ENCODE measurements at places on chromosomes 16 and 17.

- DNase-seq: peak; percentile 81
These were observed 42.1 kb downstream of the TBC1D16 start for GRCh38 chr17:79993390-79994227.

- no peak for DNase-seq
These were observed 119.5 kb downstream of the CDYL2 start for GRCh38 chr16:80684906-80685305.

DNA sequence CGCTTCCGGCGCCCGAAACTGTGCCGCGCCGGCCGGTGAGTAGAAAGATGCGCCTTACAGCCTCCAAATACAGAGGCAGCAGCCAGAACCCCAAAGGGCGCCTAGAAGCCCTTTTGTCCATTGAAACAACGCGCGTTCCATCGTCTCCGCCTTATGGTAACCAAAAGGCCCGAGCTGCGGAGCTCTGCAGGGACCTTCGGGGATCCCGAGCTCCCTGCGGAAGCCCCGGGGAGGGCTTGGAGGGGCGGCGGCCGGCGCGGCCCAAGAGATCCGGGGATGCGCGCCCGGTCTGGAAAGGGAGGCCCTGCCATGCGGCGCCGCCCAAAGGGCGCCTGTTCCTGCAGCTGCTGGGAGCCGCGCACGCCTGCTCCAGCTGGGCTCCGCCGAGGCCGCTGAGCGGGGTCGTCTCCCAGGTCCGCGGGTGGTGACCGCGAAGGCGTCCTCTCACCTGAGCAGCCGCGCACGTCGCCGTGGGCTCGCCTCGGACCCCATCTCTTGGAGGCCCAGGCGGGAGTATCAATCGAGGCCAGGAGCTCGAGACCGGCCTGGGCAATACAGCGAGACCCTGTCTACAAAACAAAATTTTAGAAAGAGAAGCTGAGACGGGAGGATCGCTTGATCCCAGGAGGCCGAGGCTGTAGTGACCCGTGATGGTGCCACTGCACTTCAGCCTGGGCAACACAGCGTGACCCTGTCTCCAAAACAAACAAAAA is 742 bp upstream of the FBXO31 start:
- no peak for DNase-seq

DNA sequence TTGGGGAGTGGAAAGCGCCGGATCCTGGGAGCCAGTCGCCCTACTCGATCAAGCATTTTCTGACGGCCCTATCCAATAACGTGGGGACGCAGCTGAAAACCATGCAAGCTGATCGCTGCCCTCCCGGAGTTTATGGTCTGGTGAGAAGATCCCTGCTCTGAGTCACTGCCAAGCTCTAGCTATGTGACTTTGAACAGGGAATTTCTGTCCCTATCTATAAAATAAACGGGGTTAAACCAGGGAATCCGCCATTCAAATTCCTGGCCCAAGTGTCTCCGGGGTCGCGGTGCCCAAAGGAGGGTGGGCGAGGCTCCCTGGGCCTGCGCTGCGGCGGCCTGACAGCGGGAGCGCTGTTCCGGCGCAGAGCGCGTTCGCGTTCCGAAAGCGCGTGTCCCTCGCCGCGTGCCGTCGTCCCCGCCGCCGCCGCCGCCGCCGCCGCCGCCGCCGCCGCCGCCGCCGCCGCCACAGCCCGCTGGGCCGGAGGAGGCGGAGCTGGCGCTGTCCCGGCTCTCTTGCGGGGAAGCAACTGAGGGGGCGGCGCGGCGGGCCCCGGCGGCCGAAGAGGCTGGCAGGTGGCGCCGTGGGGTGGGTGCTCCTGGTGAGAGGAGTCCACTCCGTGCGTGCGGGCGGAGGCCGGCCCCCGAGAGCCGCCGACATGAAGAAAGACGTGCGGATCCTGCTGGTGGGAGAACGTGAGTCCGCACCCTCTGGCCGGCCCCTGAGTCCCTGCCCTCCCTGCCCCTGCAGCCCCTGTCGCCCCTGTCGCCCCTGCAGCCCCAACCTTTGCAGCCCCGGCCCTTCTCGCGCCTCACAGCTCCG is at the start of gene RHOT1:
Gene RHOT1, plus strand, starts transcription at position 465 of the 819 bp plus-strand sequence. Its CDS starts 191 bp downstream, at position 656.
- DNase-seq: peak; percentile 85

- DNase-seq: no peak
These were observed 664.5 kb upstream of the SALL1 start for GRCh38 chr16:51815523-51815922.

DNA sequence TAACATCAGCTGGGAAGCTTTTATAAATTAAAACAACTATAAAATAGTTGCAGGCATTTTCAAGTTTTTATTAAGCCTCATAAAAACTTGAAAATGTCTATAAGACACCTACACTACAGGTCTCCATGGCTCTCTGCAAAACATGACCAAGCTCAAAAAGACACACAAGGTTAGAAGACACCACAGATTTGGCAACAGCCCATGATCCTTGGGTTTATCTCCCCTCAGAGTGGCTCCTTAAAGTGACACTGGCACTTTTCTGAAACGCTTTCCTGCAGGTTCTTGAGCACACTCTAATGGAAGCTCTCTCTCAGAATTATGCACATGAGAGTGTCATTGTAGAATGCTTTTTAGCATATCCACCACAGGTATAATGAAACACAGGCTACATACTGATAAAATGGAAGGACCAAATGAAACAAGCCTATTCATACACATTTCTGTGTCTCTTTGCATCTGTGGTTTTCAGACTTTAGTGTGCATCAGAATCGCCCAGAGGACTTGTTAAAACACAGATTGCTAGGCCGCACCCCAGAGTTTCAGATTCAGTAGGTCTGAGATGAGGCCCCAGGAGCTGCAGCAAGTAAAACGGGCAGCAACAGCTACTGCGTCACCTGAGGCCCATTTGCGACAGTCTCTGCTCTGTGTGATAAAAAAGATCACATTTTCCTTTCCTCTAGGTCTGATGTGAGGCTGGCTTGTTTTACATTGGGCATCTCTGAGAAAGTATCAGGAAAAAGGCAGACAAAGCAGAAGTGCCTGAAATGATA is 75.0 kb upstream of the WSB1 start:
- no peak for DNase-seq

DNA sequence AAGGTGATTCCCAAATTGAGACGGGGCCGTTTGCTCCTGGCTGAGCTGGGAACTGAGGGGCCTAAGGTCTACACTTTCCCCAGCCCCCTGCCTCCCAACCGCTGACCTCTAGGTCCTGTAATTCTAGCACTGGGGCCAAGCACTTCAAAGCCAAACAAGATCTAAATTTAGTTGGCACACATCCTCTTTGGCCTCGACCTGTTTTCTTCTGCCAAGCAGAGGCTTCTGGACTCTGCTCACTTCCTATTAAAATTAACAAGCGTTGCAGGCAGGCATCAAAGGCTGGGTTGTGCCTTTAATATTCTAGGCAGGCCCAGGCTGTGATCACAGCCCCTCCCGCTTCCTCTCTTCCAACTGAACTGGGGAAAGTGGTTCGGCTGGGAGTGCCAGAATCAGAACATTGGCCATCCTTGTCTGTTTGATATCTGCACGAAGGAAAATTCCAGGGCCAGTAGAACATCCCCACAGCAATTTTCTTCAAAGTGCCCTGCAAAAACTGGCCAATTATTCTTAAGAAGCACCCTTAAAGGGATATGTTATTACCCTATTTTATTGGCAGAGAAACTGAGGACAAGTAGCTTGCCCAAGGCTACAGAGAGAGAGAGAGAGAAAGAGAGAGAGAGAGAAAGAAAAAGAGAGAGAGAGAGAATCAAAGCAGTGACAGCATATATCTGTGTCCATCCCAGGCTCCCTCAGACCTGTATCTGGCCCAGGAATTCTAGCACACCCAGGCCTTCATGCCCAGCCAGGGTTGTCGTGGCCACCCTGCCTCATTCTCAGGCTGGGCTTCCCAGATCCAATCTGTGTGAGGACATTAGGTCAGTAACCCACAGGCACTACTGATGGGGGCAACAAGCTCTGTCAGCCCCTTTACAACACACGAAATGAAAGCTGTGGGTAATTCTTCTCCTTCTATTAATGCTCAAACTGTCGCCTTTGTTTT is 12.8 kb upstream of the MT4 start:
- peak; percentile 42 for DNase-seq

DNA sequence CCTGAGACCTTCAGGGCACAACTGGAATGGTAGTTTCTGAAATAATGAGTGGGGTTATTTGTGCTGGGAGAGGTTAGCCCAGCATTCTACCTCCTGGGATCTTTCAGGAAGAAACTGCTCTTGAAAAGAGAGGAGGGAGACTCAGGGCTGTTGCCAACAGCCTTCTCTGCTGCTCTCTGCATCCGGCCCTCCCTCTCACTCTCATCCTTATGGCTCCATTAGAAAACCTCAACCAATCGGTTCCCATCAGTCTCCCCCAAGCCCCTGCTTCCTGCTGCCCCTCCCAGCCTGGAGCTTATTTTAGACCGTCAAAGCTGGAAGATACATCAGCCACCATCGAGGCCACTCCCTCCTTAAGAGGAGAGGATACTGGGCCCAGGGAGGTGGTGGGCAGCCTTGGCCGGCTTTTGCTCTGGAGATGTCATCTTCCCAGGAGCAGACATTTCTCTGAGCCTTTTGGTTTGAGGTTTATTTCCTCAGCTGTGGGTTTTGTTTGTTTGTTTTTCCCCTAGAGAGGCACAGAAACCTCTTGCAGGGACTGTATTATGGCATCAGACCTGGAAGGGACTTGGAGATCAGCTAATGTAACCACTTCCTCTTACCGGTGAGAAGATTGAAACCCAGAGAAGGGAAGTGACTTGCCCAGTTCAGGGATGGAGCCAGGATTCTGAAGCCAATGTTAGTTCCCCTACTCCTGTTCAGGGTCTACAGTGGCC is 2.7 kb downstream of the MPRIP start:
- DNase-seq: no peak

DNA sequence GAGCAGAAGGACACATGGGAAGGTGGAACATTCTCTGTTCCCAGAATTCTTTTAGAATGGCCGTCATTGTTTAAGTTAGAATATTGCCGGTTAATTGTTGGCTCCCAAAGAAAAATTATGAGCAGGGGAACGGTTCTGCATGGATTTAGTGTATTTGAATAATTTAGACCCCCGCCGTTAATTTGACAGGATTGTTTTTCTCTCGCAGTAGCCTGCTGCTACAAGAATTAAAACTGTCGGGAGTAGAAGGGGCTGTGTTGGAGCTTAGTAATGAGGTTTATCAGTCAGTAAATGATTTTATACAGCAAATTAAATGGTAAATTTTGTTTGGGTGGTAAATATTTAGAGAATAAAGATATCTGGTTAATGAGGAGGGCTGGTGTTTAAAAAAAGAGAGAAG is 431.2 kb upstream of the DYNLRB2 start:
- DNase-seq: no peak

- DNase-seq: no peak
These were observed 9.1 kb upstream of the DUXB start for GRCh38 chr16:75710344-75710743.

- peak; percentile 89 for DNase-seq
These were observed 18.5 kb upstream of the TERF2 start for GRCh38 chr16:69404275-69404805.

DNA sequence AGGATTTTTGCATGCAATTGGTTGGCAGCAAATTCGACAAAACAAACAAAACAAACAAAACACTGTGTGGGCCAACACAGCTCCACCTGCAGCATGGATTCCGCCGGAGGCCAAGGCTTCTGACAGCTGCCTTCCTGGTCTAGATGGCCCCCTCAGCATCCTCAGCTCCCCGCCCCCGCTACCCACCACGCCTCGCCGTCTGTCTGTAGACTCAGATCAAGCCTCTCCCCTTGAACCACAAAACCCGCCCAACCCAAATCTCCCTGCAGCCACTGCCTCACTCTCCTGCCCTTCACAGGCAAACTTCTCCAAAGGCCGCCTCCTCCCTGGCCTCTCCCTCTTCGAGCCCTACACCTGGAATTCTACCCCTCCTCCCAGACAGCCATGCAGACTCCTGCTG is 57.9 kb downstream of the RTN4RL1 start:
- no peak for DNase-seq

- DNase-seq: peak; percentile 84
These were observed at the start of the genes CHTF8 and UTP4 for GRCh38 chr16:69132424-69133252. CHTF8 (minus strand) TSS chr16:69132588; CDS start chr16:69121458, 11,130 bp downstream. UTP4 (plus strand) TSS chr16:69132649; CDS start chr16:69133460, 811 bp downstream.

DNA sequence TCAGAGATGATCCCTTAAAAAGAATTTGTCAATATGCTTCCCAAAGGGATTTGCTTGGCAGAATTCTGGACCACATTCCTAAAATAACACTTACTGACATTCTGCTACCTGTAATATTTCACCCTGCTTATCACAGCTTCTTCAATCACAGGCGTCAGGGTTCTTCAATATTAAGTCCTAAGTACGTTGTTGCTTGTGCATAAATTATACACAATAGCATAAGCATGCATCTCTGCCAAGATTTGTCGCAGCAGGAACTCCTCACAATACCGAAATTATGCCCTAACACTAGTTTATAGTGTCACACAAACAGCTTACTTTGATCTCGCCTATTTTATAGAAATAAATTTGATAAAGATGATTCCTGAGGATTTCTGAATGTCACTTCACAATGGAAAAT is 48.9 kb downstream of the UBE2G1 start:
- DNase-seq: no peak

DNA sequence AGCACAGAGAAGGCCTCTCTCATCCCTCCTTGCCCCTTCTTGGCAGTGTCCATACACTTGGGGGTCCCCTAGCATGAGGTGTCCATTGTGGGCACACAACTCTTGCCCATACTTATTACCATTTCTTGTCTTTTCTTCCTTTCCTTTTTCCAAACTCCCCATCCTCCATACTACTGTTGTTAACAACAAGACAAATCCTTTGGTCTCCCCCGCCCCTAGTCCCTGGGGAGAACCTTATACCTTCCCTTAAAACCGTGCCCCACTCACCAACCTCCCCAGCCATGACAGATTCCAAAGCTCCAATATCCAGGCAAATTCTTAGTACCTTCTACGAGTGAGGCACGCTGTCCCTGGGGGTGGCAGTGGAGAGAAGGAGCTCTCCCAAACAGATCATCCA is 82.9 kb downstream of the GAS7 start:
- DNase-seq: no peak

DNA sequence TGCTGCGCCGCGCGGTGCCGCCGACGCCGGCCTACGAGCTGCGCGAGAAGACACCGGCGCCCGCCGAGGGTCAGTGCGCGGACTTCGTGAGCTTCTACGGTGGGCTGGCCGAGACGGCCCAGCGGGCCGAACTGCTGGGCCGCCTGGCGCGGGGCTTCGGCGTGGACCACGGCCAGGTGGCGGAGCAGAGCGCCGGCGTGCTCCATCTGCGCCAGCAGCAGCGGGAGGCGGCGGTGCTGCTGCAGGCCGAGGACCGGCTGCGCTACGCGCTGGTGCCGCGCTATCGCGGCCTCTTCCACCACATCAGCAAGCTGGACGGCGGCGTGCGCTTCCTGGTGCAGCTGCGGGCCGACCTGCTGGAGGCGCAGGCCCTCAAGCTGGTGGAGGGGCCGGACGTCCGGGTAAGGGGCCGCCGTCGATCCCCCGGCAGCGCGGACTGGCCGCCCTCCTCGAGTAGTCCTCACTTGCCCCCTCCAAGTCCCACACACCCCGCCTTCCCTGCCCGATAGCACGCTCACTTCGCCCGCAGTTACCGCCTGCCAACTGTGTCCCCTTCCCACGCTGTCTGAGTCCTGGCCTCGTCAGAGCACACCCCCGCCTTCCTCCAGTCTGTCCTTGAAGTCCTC is 470 bp downstream of the MLYCD start:
- DNase-seq: peak; percentile 13
